ENCODE measurements at places on chromosomes 5 and 9.

- no peak for DNase-seq
Measured at GRCh38 chr5:75340714-75341478, 3.9 kb downstream of the HMGCR start.

DNA sequence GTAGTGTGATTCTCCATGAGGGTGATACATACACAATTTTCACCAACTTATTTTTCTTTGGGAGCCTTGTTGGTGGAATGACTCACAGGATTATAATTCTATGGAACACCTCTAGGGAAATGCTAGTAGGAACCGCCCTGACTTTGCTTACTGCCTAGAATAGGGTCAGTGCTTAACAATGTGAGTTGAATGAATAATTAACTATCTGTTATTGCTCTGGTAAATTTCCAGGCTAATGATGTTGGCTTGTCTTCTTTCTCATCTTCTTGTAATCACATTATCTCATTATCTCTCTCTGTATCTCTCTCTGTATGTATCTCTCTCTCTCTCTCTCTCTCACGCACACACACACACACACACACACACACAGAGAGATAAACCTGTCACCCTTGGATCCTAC, 291.1 kb downstream of the TRIM32 start:
- DNase-seq: no peak

GRCh38 chr5:147857302-147858129, 21.0 kb upstream of the SCGB3A2 start:
- peak; percentile 15 for DNase-seq

DNA sequence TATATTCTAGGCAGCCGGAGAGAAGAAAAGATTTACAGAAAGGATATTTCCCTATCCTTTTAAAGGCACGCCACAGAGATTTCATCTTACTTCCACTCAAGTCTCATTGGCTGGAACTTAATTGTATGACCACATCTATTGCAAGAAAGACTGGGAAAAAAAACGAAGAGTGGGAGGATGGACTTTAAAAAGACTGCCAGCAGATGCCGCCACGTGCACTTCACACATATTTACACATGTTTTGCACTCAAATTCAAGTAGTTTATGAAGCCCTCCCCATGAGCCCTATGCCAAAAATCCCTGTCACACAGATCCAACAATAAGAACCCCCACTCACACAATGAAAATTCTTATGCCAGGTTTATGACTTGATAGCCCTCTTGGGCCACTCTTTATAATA, 138.5 kb upstream of the TYRP1 start:
- no peak for DNase-seq

DNA sequence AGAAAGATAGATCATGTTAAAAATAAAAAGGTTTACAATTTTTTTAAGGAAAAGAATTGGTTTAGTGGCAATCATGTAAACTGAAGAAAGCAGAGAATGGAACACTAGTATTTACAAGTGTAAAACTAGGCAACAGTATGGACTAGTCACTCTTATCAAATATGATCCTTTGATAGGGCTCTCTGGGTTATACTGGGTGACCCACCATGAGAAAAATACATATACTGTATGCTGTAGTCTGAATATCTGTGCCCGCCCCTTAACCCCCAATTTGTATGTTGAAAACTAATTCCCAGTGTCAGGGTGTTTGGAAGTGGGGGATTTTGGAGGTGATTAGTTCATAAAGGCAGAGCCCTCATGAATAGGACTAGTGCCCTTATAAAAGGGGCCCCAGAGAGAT, 236.8 kb upstream of the TARS1 start:
- DNase-seq: no peak

DNA sequence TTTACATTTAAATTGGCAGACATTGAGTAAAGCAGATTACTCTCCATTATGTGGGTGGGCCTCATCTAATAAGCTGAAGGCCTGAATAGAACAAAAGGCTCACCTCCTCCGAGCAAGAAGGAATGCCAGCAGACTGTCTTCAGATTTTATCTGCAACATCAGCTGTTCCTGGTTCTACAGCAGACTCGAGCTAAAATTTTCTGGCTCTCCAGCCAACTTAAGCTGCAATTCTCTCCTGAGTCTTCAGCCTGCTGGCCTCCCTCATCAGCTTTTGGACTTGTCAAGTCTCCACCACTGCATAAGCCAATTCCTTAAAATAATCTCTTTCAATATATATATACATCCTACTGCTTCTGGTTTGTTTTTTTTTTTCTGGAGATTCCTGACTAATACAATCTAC, 12.5 kb downstream of the TRPM3 start:
- DNase-seq: no peak

DNA sequence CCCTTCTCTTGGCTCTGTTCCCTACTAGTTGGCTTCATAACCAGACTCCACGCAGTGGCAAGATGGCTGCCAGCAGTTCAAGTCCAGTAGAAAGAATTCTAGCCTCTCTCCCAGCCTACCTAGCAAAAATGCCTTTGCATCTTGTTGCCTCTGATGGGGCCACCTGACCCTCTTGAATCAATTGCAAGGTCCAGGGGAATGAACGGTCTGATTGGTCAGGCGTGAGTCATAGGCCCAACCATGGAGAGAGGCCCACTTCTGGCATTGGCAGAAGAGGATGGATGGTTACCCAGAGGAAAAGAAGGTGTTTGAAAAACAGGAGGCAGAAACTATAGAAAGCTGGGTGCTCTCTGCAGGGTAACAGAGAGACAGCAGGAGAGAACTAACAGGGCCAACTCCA, 622.6 kb downstream of the CCDC171 start:
- no peak for DNase-seq

DNA sequence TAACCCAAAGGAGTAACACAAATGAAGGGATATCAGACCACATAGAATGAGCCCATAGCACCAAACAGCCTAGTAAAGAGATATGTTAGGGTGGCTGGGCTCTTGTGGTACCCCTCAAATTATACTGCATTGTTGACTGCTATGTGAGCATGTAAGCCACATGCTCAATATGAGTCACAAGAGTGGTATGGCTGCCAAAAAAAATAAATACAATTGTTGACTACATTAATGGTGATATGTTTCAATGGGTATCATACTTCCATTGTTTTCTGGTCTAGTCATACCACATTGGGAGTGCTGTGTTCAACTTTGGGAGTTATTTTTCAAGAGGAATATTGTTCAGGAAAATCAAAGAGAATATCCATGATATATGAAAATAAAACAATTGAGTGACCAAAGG, 162.4 kb upstream of the PIK3R1 start:
- no peak for DNase-seq
